ENCODE measurements at places on chromosomes 4 and X.
A peak's percentile ranks its signal among the peaks of the same experiment; 100 is the strongest.

DNA sequence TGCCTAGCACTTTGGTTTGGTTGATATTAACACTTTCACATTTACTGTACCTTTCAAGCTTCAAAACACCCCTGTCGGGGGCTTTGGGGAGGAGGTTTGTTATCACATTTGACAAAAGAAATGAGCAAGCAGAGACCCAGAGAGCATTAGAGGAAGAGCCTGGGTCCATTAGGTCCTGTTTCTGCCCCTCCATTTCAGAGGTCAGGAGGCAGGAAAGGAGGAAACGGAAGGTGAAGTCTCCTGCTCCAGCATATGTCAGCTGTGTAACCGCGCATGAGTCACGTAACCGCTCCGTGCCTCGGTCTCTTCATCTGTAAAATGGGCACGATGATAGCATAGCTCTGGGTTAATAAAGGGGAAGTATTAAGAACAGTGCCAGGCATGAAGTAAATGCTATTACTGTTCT lies 201.9 kb upstream of the BCOR start:
- no peak for DNase-seq

DNA sequence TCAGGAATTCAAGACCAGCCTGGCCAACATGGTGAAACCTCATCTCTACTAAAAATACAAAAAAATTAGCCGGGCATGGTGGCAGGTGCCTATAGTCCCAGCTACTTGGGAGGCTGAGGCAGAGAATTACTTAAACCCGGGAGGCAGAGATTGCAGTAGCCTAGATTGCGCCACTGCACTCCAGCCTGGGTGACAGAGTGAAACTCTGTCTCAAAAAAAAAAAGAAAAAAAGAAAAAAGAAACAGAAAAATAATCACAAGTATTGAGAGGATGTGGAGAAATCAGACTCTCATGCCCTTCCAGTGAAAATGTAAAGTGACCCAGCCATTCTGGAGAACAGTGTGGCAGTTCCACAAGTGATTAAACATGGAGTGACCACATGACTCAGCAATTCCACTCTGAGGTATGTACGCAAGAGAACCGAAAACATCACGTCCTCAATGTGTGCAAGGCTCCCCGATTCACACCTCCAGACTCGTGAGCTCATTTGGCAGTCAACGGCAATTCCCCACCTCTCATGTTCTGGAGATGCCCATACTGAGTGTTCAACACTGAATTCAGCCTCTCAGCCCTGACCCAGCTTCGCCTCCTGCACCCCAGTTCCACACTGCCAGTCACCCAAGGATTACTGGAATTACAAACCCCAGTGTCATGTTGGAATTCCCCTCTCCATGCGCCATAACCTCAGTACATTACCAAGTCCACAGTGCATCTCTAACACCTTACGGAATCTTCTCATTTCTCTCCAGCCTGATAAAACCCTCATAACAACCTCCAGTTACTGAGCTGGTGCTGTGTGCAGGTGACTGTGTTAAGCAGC lies 21.1 kb downstream of the ACOX3 start:
- peak; percentile 81 for DNase-seq

- DNase-seq, result no peak
Observed at GRCh38 chr4:67940506-67940905, 22.8 kb downstream of the TMPRSS11A start.

- no peak for DNase-seq
Observed at GRCh38 chr4:141352909-141353525, 132.3 kb downstream of the ZNF330 start.

DNA sequence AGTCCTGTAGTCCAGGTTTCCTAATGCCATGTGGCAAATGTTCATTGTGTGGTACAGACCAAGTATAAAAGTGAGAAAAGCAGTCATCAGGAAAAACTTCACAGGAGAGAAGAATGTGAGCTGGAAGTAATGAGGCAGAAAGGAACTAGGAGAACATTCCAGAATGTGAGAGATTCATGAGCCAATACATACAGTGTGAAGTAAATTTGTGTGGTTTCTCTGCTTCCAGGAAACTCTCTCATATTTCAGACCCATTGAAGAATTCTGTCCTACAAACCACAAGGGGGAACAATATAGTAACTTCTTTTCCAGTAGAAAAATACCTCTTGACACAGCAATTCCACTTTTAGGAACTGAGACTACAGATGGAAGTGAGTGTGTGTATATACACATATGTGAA lies 136.5 kb downstream of the RNF150 start:
- no peak for DNase-seq

- no peak for DNase-seq
Observed at GRCh38 chr4:156298230-156298629, 344.6 kb upstream of the CTSO start.

DNA sequence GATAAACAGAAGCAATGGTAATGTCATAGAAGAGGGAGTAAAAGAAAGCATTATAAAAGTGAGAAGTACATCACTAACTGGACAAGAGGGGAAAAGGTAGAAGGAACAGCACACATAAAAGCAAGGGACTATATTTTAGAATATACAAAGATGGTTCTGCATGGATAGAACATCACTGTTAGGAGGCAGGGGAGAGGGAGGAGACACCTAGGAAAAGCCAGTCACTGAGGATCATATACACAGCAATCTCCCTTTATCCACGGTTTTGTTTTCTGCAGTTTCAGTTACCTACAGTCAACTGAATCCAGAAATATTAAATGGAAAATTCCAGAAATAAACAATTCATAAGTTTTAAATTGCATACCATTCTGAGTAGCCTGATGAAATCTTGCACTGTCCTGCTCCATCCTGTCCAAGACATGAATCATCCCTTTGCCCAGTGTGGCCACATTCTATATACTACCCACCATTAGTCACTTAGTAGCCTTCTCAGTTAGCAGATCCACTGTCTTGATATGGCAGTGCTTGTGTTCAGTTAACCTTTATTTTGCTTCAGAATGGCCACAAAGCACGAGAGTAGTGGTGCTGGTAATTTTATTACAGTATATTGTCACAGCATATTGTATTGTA lies 74.2 kb downstream of the PPA2 start:
- no peak for DNase-seq

GRCh38 chrX:99394456-99394855 lies 1015.6 kb downstream of the PCDH19 start:
- DNase-seq, result no peak

GRCh38 chr4:117249333-117249732 lies 164.0 kb upstream of the TRAM1L1 start:
- DNase-seq, result no peak

- DNase-seq, result no peak
Observed at GRCh38 chr4:144518181-144518895, 127.6 kb upstream of the HHIP start.

DNA sequence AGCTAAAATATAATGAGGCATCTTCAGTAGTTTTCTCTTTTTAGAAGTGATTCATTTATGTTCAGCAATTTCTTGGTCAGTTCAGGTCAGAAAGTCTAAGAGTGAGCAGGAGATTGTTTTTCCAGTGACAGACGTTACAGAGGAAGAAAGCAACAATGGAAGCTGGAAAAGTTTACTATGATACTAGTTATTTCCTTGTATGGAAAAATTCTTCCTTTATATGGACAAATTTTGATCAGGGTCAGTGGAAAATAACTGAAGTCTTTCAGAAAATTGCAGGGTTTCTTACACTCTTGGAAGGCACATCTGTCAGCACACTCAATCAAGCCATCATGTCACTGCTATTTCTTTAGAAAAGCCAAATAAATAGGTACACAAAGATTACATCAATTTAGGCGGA lies 1120.7 kb downstream of the FAT4 start:
- DNase-seq, result no peak

GRCh38 chr4:99135541-99136162 lies 8.4 kb downstream of the ADH4 start:
- DNase-seq, result no peak

GRCh38 chrX:47643926-47644325 lies 6.4 kb downstream of the ELK1 start:
- no peak for DNase-seq

- DNase-seq, result no peak
Observed at GRCh38 chrX:27446423-27446822, 16.7 kb downstream of the PPP4R3C start.

DNA sequence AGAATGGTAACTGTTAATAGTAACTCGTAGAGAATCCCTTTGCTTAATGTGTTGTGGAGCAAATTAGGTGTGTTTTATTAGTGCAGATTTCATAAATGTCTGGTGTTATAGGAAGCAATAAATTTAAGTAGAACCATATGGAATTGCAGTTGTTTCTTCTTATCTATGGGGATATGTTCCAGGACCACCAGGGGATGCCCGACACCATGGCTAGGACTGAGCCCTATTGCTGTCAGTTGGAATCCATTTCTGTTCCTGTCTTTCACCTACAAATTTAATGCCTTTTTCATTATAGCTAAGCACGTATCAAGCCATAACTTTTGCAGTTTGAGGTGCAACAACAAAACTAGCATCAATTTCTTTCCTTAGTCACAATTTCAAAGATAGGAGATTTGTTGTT lies 72.5 kb downstream of the DDIT4L start:
- no peak for DNase-seq

DNA sequence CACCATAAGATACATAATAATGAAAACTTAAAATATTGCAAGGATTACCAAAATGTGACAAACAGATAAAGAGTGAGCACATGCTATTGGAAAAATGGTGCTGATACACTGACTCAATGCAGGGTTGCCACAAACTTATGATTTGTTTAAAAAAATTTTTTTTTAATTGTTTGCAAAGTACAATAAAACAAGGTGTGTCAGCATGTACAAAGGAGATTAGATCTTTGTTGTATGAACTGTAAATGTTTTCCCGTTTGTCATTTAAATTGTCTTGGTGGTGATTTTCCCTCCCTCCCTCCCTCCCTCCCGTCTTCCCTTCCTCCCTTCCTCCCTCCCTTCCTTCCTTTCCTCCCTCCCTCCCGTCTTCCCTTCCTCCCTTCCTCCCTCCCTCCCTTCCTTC lies 31.4 kb downstream of the ANXA5 start:
- no peak for DNase-seq

- DNase-seq, result no peak
Observed at GRCh38 chr4:36189511-36190226, 54.6 kb downstream of the ARAP2 start.

DNA sequence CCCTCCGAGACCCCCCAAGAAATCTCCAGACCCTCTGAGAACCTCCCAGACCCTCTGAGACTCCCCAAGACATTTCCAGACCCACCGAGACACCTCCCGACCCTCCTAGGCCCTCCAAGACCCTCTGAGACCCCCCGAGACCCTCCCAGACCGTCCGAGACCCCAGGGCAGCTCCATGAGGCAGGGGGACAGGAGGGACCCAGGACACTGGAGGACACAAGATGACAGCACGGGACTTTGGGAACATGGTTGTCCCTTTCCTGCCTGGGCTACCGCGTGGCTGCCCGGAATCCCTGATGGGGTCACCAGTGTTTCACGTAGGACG lies 10.3 kb downstream of the CTBP1 start:
- DNase-seq, result no peak

Data from stimulated activated CD4-positive, alpha-beta T cell treated with anti-CD3 and anti-CD28 coated beads, Interleukin-1b, Interleukin-23, amount 100 ng/mL, for 48 hours (primary cell).